ENCODE measurements at places on chromosomes 3 and 15.

DNA sequence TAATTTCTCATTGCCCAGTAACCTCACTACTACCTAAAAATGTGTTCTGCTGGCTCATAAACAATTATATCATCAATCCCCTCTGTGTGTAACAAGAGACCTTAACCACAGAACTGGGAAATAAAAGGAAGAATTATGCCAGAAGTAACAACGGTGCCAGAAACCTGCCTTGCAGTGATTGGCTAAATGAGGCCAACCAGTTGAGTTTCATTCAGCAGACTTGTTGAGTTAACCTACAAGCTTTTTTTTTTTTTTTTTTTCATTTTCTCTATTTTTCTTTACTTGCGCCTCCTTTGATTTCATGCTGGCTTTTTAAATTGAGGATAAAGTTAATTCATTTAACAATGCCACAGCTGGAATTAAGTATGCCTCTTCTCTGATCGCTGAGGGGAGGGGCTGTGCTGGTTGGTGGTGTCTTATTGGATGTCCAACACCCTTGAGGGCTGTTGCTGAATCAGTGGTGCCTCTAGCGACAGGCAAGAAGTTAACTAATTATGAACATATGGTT, 30.0 kb upstream of the GMNC start:
- DNase-seq, result no peak

- DNase-seq, result no peak
Measured at GRCh38 chr15:20646529-20647142, 105.0 kb upstream of the GOLGA6L6 start.

DNA sequence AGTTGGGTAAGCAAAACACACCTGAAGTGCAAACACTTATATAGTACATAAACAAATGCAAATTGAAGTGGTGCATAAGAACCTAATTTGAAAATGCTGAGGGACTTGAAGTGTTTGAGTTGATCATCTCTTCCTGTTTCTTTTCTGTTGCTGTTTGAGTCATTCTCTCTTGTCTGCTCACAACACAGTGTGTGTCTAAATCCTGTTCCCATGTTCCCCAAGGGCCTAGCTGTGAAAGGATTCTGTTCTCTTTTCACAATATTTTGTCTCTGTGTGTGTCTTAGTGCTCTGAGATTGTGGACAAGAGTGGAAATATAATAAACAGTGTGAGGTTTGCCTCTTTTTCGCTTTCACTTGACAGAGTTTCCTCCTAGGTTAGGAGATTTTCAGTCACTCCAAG, 6.1 kb downstream of the CD96 start:
- no peak for DNase-seq

DNA sequence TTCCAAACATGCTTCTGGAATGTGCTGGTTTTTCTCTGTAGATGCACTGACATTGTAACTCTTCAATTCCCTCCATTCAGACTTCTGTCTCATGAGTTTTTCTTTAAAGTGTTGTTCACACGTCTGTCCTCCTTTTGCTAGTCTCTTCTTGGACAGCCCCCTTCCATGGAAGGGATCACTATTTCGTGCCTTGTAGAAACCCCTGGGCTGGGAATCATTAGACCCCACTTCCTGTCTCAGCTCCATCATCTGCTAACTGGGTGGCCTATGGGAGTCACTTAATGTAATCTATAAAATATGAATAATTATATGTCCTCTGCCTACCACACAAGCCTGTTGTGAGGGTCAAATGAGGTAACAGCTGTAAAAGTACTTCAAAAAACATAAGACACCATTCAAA, 110.6 kb downstream of the THSD4 start:
- no peak for DNase-seq

DNA sequence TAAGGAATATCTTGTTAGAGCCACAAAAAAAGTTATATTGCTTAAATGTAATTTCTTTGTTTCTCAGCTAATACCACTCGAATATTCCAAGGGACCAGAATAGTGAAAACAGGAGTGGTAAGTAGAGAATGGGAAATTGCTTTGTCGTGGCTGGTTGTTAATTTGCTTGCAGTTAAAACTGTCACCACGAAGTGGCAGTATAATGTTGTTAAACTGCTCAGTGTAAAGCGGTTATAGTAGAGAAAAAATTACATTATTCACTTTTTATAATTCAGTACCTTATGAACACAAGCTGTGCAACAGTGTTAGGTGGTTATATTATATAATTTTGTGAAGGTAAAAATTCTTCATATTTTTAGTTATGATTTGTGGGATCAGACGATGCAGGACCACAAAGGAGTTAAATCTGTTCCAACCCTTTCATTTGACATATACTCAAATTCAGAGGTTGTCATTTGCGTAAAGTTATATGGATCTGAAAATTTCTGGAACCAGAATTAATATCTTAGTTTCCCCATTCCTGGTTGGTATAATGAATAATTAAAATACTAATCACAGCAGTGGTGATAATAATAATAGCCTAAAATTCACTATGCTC, 171.8 kb downstream of the FEZF2 start:
- no peak for DNase-seq

GRCh38 chr3:158820521-158820920, 18.7 kb downstream of the MFSD1 start:
- DNase-seq, result no peak

GRCh38 chr3:143139762-143140161, 20.2 kb downstream of the CHST2 start:
- no peak for DNase-seq

GRCh38 chr15:72599855-72600464, 54.5 kb upstream of the GOLGA6B start:
- DNase-seq, result no peak

GRCh38 chr3:134707908-134708597, 57.2 kb upstream of the KY start:
- no peak for DNase-seq

DNA sequence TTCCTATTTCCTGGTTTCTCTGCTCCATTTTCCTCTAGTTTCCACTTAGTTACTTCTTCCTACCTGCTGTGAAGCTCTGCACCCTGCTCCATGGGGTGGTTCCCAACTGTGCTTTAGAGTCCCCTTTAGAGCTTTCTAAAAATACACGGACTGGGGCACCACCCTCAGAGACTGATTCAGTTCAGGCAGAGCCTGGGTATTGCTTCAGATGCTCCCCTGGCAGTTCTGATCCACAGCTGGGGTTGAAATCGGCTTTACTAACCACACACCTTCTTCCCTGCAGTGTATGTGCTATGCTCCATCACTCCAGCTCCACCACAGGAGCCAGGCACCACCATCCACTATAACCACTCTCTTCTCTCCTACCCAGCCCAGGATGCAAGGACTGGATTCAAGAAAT, 12.6 kb downstream of the ANP32A start:
- DNase-seq, result no peak

DNA sequence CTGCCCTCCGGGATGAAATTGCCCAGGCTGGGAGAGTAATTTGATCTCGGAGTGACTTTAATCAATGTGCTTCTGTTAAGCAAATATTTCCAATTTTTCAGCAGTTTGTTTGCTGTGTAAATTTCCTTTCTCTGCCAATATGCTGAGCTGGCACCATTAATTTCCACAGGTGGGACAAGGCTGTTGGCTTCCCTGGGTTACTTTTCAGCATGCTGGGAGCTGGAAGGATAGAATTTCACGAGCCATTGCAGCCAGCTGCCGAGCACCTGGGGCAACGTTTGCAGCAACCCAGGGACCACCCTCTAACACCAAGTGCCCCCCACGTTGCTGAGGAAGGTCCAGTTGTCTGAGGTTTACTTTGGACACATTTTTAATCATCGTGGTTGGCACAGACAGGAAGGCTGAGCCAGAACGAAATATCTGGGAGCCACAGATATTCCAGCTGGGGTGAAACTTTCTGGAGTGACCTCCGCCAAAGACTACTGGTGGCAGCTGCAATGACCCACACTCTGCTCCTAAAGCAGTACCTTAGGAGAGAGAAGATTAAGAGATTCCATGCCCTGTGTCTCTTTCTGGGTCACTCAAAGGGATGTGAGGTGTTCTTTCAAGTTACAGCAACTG, 293.3 kb upstream of the RGMA start:
- no peak for DNase-seq

DNA sequence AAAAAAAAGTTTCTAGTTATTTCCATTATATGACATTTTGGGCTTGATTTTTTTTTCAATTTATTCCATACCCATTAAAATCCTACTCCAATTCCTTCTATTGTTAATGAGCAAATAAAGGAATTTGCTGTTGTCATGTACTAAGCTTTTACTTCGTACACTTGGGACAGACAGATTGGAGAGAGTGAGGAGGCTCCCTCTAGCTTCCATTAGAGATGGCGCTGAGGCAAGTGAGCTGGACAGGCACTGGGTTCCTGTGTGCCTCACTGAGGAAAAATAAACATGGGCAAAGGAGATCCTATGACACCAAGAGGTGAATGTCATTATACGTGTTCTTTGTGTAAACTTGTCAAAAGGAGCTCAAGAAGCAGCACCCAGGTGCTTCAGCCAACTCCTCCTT, 441.1 kb upstream of the MDFIC2 start:
- DNase-seq, result no peak

GRCh38 chr3:142929890-142930289, 33.6 kb downstream of the PAQR9 start:
- no peak for DNase-seq

All from stimulated activated naive CD4-positive, alpha-beta T cell treated with Interleukin-2 at 50 U/mL for 16 hours (primary cell).